ENCODE measurements at places on chromosomes 16 and 17. TPM values are rescaled to one million over a fixed set of nuclear protein-coding genes. Genes with fewer than 3 reads are reported as not detected.
A peak's percentile ranks its signal among the peaks of the same experiment; 100 is the strongest.

- DNase-seq: no peak
Observed at GRCh38 chr16:47196457-47196856, 52.7 kb upstream of the NETO2 start.

GRCh38 chr16:84042879-84043485 lies 387 bp upstream of the SLC38A8 start:
- DNase-seq: no peak

GRCh38 chr17:58332778-58333735 lies 4.5 kb upstream of the TSPOAP1 start:
- no peak for DNase-seq

GRCh38 chr17:10082795-10083194 lies 115.6 kb downstream of the GAS7 start:
- no peak for DNase-seq

DNA sequence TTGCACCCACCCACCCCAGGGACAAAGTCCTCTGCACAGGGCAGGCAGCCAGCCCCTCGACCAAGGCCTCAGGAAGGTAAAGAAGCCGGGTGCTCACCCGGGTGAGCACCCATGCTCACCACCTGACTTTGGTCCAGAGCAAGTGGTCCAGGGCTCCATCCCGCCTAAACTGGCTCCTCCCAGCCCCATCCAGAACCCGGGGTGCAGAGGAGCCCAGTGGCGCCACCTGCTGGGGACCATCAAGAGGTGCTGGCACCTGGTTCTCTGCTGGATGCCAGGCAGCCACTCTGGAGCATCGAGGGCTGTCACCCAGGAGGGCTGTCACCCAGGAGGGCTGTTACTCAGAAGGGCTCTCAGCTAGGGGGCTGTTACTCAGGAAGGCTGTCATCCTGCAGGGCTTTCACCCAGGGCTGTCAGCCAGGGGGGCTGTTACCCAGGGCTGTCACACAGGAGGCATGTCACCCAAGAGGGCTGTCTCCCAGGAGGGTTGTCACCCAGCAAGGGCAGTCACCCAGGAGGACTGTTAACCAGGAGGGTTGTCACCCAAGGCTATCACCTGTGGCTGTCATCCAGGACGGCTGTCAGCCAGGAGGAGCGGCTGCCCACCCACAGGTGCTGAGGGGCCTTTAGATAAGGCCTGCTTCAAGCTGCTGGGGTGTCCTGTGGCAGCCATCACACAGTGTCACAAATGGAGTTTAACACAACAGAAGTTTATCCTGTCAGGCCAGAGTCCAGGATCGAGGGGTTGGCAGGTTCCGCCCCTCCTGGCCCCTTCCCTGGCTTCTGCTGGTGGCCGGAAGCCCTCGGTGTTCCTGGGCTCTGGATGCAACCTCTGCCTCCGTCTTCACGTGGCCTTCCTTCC lies 98.5 kb downstream of the TNFRSF13B start:
- DNase-seq: no peak

- no peak for DNase-seq
Observed at GRCh38 chr16:17416461-17417311, 54.1 kb downstream of the XYLT1 start.

GRCh38 chr17:21376081-21376758 lies at the start of gene KCNJ12:
KCNJ12 (plus strand) TSS chr17:21376357; CDS start chr17:21415343, 38,986 bp downstream.
- DNase-seq: no peak

GRCh38 chr17:630801-631200 lies 83.8 kb downstream of the VPS53 start:
- DNase-seq: no peak

GRCh38 chr16:81451753-81452680 lies 7.4 kb downstream of the CMIP start:
- no peak for DNase-seq

DNA sequence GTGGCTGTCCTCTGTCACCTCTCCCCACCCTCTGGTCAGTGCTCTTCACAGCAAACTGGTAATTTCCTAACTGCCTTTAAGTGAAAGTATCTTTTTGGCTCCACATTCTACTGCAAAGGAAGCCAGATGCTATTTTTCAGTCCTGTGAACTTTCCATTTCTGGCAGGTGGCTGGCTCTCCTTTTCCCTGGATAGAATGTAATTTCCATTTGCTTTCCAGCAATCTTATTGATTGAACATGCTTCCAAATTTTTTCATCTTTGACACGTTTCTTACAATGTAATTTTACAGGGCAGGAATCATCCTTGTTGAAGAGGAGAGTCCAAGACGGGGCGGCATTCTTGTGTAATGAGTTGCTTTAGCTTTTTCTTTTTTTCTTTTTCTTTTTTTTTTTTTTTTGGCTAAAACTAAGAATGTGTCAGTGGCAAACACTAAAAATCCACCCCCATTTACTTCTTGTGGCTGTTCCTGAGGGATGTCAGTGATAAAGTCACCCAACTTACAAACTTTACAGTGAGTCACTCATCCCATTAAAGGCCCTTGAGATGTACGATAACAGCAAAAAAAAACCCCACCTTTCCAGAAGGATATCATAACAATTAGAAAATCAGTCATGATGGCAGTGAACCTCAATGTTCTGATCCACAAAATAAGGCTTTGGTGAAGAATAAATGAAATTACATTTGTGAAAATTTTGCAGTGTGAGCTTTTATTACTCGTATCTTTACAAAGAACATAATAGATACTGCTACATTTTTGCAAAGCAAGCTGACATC lies 29.4 kb upstream of the PRKCA start:
- no peak for DNase-seq

- no peak for DNase-seq
Observed at GRCh38 chr16:58125781-58126335, 3.3 kb downstream of the CFAP20 start.

DNA sequence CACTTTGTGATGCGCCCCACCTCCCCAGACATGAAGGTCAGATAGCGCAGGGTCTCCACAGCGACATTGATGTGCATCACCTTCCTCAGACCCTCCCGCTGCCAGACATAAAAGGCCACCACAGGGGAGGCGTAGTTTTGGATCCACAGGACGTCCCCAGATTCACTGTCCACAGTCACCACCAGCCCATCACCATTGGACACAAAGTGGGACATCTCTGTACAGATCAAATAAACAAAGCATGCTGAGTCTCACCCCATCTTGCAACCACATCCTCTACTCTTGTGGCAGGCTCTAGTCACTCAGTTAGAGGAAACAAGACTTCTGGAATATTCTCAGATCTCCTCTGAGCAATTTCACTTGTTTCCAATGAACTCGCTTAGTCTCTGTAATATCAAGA lies 46.3 kb upstream of the ICAM2 start:
- DNase-seq: no peak

GRCh38 chr16:67917852-67918236 lies 13.8 kb downstream of the CTRL start:
- DNase-seq: no peak

DNA sequence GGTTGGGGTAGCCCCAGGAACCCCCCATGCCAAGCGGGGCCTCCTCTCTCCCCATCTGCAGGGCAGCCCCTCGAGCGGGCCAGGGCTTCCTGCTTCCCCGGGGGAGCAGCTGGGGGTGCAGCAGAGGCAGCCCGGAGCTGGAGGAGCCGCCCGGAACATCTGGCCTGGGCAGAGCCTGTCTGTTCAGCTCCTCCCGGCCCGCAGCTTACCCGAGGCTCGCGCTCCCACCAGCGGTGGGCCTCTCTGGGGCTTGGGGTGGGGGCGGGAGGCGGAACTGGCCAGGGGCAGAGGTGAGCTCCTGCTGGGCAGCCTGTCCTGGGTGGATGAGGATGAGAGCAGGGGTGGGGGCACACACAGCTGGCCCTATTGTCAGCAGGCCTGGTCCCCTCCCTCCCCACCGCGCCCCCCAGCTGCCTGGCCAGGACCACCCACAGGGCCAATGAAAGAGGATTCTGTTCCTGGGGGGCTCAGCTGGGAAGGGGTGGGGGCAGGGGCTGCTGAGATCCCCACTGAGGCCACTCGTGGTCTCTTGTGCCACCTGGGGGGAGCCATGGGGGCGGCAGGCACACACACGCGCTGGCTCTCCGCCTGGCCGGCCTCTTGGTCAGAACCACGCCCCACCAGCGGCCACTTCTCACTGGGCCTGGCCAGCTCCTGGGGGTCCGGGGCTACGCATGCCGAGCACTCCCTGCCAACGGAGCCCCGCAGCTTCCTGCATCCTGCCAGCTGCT lies 34.7 kb downstream of the BAHCC1 start:
- no peak for DNase-seq

GRCh38 chr17:5419959-5420653 lies at the start of gene RPAIN:
RPAIN (plus strand) TSS chr17:5420182; CDS start chr17:5420211, 29 bp downstream.
- peak; percentile 97 for DNase-seq

DNA sequence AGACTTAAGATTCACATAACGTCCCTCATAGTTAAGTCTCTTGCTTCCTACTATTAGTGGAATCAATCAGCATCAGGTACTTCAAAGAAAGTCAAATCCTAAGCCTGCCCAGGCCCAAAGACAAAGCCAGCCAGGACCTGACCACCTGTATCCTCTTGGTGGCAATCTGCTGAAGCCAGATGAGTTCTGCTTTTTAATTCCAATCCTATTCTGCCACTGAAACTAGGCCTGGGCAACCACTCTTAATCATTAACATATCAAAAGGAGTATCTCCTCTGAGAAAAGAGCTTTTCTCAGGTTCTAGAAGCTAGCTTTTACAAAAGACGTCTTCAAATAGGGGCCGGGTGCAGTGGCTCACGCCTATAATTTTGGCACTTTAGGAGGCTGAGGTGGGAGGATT lies 15.1 kb upstream of the GLG1 start:
- no peak for DNase-seq

DNA sequence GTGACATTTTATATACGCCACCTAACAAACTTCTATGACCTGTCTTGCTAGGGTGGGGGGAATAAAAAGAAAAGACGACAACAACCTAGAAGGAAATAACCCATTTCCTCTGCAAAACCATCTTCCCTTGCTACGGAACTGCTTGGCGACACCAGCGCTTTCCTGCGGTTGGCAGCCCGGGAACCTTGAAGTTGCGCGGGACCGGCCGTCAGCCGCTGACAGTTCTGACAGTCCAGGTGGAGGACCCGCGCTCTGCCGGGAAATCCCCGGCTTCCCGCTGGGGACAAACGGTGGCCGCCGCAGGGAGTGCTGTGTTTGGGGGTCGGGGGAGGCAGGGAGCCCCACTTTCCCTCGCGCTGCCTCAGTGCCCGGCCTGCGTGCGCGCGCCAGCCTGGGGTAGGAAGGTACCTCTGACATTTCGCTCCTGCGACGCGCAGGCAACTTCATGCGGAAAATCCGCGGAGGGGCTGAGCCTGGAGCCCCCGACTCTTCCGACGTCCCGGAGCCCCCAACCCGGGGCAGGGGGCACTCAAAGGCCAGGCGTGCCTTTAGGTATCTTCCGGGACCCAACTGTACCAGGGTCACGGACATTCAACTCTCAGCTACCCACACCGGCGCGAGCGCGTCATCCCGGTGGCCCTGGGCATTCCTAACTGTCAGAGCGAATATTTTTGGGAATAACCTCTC lies 516 bp downstream of the SLC16A6 start:
- DNase-seq: no peak

- no peak for DNase-seq
Observed at GRCh38 chr17:77869041-77869599, 89.4 kb upstream of the TNRC6C start.

DNA sequence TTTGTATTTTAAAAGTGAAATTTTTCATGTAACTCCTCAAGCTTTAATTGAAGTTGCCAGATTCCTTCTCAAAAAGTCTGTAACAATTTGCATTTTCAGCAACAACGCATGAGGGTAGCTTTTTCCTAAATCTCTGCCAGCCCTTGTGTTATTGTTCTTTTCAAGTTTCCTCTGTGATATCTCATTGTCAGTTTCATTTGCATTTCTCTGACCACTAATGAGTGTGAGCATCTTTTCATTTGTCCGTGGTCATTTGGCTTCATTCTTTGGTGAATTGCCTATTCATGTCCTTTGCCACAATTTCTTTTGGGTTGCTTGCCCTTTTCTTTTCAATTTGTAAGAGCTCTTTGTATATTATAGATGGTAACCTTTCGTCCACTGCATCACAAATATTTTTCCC lies 68.0 kb upstream of the NKD1 start:
- no peak for DNase-seq

DNA sequence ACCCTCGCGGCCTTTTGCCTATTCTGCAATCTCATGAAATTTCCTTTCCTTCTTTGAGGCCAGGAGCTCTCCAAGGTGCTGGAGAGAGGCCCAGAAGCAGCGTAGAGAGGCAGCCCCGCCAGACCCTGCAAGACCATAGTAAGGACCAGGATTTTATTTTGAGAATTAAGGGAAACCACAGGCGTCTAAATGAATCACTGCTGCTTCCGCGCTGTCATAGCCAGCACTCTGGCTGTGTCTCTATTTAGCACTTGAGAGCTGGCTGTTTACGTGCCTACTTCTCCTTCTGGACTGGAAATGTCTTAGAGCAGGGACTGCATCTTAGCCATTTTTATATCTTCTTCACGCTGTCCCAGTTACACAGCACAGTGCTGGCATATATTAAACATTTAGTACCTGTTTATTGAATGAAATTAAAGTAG lies 37.6 kb upstream of the PIRT start:
- no peak for DNase-seq

DNA sequence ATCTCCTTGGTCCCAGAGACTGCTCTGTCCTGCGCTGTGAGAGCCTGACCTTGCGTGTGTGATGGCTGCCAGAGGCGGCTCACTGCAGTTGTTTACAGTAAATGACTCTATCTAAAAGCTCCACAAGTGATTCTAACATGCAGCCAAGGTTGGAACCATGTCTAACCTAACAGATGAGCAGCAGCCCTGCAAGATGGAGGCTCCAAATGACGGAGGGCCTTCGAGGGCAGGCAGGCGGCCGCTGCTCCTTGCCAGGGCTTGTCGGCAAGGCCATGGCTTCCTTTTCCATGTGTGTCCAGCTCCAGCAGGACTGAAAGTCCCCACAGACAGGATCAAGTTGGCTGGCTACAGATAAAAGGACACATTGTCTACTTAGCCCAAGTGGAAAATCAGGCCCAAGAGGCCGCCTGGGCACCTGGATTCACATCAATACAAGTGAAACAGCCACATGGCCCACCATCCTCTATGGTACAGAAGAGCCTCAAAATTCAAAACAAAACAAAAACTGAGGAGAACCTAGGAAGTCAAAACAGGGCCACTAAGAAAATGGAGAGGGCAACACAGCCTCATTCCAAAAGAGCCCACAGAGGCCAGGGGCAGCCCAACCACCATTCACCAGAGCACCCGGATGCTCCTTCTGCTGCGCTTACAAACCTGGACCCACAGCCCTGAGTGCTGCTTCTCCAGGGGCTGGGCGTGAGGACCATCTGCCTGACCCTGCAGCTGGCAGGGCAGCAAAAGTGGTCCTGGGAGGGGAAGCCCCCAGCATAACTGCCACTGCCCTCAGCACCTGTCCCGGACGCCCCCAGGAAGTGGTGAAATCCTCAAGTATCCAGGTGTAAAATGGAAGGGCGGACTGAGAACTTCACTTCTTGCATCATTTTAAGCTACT lies 65.0 kb downstream of the AMFR start:
- DNase-seq: no peak

- DNase-seq: no peak
Observed at GRCh38 chr17:16961792-16962191, 10.1 kb downstream of the TNFRSF13B start.

The RAB26 gene
- total RNA-seq: not detected

The SULT1A2 gene
- 1.3 TPM for total RNA-seq

The MC1R gene
- 2.8 TPM for total RNA-seq

The ADAD2 gene
- total RNA-seq: 0.80 TPM

The NPIPB6 gene
- total RNA-seq: 3.3 TPM

The ACSM2A gene
- not detected for total RNA-seq

The KRTAP3-2 gene
- total RNA-seq: not detected

The TSPAN10 gene
- total RNA-seq: not detected

The ASGR1 gene
- total RNA-seq: 0.52 TPM

The SBK1 gene
- 0.17 TPM for total RNA-seq

The PDE6G gene
- total RNA-seq: not detected

The ELMO3 gene
- total RNA-seq: 0.52 TPM
